ENCODE measurements at places on chromosomes 4 and X.
A peak's percentile ranks its signal among the peaks of the same experiment; 100 is the strongest.

DNA sequence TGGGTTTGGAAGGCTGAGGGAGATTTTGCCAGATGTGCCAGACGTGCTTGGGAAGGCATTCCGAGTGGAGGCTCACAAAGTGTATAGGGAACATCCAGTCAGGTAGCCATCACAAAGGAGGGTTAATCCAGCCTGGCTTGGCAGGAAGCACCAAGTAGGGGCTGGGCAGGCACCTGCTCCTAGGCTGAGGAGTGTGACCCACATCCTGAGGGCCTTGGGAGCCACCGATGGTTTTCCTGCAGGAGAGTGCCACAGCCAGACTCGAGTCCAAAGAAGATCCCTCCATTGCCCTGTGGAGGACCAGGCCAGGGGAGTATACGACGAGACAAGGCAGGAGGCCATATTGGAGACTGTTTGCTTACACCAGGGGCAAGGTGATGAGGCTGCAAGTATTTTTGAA is 47.2 kb downstream of the PNMA5 start:
- no peak for DNase-seq

GRCh38 chr4:39947417-39947816 is 30.3 kb downstream of the PDS5A start:
- DNase-seq = no peak

- no peak for DNase-seq
Measured at GRCh38 chr4:169906104-169906503, 120.1 kb downstream of the MFAP3L start.

- peak; percentile 85 for DNase-seq
Measured at GRCh38 chr4:153432965-153433753, 33.0 kb upstream of the TMEM131L start.

- DNase-seq = no peak
Measured at GRCh38 chrX:7983581-7983980, 56.4 kb upstream of the PNPLA4 start.

DNA sequence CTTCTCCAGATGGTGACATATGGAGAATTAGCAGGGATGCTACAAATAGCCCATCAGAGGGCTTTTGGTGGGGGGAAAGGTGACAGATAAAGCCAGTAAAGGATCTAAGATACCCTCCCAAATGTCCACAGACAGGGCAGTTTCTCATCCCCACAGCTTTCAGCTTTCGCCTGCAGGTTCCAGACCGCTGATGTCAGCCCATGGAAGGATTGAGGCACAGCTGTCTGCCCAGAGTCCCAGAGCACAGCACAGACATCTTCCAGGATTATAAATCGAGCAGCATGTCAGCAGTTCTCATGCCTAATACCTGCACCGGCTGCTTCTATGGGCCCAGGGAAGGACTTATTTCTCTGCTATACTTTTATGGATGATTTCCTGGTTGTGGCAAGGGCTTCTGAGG is 96.7 kb upstream of the MXRA5 start:
- no peak for DNase-seq

GRCh38 chrX:46743046-46743445 is 15.9 kb downstream of the SLC9A7 start:
- no peak for DNase-seq

GRCh38 chr4:5839751-5840674 is 52.9 kb downstream of the CRMP1 start:
- DNase-seq = peak; percentile 14

GRCh38 chr4:18961879-18962278 is 940.3 kb upstream of the LCORL start:
- no peak for DNase-seq

DNA sequence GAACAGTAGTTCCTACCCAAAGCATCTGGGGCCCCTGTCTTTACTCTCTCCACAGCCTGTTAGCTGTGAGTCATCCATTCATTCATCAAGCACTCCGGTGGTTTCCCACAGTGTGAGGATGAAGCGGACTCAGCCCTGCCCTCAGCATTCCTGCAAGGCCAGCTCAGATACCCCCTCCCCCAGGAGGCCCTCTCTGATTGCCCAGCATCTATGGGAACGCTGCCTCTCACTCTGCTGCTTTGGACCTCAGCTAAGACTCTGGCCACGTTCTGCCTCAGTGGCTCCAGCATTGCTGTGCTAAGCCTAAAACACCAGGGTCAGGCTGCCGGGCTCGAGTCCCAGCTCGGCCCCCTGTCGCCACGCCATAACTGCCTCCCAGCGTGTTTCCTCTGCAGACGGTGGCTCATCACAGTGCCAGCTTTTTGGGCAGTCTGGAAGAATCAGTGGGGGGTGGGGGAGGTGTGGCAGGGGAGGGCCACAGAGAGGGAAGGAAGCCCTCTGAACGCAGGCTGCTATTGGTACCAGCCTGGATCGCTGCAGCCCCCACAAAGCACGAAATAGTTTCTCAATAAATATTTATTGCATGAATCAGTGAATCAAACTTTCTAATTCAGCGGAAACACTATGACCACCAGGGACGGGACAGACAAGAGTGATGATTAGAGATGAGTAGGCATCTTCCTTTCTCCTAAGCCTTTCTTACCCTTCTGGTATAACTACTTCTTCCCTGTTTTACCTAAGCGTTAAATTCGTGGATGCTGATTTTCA is 74.4 kb downstream of the SORCS2 start:
- DNase-seq = peak; percentile 95

DNA sequence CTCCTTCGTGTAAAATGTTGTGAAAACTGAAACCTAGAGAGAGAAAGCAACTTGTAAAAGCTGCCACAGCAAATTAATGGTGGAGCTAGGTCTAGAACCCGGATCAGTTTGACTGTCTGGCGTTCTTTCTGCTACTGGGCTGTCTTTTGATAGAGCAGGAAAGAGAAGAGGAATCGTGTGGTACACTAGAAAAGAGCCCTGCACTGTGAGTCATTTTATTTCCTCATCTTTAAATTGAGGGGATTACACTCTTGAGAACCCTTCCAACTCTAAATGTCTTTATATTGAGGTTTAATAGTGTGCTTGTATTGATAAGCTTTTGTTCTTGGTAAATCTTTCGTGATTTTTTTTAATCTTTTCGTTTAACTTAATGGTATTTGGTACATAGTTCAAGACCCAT is 4.3 kb downstream of the WDR44 start:
- no peak for DNase-seq

- no peak for DNase-seq
Measured at GRCh38 chrX:143081231-143081630, 55.5 kb downstream of the SPANXN4 start.

DNA sequence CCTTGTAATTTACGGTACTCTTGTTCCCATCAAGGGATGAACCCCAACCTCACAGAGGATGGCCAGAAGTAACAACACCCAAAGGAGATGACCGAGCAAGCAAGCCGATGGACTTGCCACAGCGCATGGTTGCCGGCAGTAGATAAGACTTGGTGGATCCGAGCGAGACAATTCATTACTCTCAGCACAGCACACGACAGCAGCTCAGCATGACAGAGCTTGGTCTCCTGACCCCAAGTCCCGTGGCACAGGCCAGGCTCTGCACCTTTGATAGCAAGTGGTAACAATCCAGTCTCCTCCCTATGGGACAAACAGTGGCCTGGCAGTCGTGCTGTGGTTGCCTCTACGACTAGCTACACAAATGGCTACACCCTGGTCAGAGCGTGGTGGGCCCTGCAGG is 26.3 kb downstream of the RWDD4 start:
- no peak for DNase-seq

DNA sequence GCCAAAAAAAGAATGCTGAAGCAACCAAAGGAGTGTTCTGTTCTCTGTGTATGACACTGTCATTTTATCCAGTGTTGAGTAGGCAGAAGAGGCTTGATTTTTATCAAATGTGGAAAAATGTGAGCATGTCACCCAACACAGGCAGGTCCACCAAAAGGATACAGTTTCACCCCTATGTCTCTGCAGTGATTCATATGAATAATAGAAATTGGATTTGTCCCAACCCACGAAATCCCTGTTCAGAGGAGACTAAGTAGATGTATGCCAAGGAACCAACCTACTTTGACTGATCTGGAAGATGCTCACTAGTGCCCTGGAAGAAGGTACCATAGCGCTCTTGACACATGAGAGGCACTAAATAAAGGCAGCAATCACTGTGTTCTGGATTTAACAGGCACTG is 72.5 kb downstream of the FGF13 start:
- no peak for DNase-seq

DNA sequence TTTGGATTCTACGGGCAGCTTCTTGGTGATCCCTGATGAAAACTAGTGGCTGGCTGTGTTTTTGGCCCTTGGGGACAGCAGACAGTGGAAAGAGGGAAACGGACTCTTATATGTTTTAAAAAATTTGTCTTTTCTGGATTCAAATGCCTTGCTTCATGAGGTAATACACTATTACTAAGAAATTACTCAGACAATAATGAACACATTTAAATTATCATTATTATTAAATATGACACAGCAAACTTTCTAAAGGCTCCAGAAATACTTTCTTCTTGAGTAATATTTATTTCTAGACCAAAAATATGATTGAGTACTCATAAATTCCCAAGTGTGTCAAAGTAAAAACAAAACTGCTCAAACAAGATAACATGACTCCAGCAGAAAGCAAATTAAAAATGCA is 520.7 kb upstream of the AADAT start:
- peak; percentile 8 for DNase-seq

GRCh38 chrX:14010566-14010965 is 19.1 kb downstream of the GEMIN8 start:
- no peak for DNase-seq

Data from fibroblast of skin of abdomen (primary cell).